Dermis blood vessel endothelial cell (primary cell): ENCODE measurements at places on chromosomes 5 and 9. TPM values are rescaled to one million over a fixed set of nuclear protein-coding genes. Genes with fewer than 3 reads are reported as not detected.
A peak's percentile ranks its signal among the peaks of the same experiment; 100 is the strongest.

- no peak for DNase-seq
Observed at GRCh38 chr5:140190872-140191218, 15.9 kb downstream of the CYSTM1 start.

- DNase-seq: no peak
Observed at GRCh38 chr9:104301755-104302154, 202.3 kb upstream of the OR13F1 start.

Gene SLCO6A1
- total RNA-seq: not detected in 2 replicates

- DNase-seq: no peak
Observed at GRCh38 chr9:137689745-137690529, 71.1 kb downstream of the EHMT1 start.

DNA sequence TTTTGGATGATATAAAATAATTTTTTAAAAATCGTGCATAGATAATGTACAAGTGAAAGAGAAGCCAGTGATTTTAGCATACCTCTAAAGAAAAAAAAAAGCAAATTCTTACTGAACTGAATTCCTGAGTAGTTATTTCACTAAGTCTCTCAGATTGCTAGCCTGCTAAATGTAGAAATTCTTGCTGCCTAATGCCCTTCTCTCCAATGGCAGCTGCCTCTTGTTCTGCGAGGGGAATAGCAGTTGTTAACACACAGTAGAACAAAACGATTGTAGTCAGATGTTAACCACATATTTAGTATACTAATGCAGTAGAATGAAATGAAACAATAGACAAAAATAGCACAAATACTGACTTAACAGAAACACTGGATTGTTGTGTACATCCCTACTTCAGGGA lies 26.8 kb downstream of the SMAD5 start:
- DNase-seq: no peak

DNA sequence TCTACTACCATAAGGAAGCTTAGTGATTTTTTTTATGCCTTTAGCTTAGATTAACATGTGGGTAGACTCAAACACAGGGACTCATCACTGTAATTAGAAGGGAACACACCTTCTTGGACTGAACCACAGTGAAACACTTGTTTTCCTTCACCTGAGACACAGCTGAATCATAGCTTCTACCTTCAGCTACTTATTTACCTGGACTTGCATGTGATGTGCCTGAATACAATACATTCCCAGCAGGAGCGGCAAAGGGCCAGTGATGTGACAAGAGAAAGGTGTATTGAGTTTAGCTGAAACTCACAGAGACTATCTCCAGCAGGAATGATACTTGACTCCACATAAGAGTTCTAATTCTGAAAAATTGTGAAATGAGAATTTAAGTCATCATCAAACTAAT lies 37.8 kb downstream of the GRAMD2B start:
- no peak for DNase-seq

Gene NR5A1
- not detected in 2 replicates for total RNA-seq

DNA sequence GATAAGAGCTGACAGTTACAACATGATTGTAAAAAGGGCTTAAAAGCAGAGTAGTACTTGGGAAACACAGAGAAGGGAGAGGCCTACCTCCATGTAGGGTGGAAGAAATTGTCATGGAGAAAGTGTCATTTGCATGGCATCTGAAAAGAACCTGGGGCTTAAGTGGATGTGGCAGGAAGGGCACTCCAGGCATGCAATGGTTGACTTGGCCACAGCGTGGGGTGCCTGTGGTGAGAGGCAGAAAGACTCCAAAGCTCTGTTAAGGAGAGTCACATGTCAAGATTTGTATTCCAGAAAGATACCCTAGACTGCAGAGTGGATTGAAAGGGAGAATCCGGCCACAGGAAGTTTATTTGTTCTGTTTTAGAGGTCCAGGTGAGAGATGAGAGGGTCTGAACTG lies 2.4 kb downstream of the POLR3G start:
- peak; percentile 52 for DNase-seq

DNA sequence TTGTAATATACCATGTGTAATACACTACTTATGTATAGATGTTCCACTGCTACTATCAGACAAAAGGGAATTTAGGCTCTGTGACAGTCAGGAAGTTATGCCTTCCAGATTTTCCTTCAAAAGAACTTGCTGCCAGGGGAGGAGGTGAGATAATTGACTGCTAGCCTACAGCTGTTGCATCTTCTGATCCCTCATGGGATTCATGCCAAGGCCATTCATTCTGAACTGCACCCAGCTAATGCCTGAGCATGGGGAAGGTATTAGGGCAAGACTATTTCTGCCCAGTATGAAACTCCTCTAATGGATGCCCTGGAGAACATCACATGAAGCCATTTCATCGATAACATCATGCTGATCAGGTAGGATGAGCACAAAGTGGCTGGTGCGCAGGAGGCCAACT lies 746.5 kb upstream of the ZNF608 start:
- peak; percentile 1 for DNase-seq

DNA sequence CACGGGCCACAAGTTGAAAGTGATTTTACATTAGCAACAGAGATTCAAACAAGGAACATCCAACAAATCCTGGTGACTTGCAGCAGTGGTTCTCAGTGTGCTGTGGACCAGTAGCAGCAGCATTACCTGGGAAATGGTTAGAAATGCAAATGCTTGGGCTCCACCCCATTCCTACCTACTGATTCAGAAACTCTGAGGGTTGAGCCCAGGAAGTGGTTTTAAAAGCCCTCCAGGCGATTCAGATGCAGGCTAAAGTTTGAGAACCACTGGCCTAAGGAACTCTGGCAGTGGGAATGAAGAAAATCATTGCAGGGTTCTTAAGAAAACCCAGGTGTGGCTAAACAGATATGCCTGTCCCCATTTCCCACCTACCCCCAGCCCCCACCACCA lies 398.8 kb downstream of the ENC1 start:
- DNase-seq: no peak

GRCh38 chr9:37311938-37312708 lies 110.4 kb upstream of the GRHPR start:
- no peak for DNase-seq

Gene GRAMD2B
- 7.3 and 13.9 TPM in 2 replicates for total RNA-seq

DNA sequence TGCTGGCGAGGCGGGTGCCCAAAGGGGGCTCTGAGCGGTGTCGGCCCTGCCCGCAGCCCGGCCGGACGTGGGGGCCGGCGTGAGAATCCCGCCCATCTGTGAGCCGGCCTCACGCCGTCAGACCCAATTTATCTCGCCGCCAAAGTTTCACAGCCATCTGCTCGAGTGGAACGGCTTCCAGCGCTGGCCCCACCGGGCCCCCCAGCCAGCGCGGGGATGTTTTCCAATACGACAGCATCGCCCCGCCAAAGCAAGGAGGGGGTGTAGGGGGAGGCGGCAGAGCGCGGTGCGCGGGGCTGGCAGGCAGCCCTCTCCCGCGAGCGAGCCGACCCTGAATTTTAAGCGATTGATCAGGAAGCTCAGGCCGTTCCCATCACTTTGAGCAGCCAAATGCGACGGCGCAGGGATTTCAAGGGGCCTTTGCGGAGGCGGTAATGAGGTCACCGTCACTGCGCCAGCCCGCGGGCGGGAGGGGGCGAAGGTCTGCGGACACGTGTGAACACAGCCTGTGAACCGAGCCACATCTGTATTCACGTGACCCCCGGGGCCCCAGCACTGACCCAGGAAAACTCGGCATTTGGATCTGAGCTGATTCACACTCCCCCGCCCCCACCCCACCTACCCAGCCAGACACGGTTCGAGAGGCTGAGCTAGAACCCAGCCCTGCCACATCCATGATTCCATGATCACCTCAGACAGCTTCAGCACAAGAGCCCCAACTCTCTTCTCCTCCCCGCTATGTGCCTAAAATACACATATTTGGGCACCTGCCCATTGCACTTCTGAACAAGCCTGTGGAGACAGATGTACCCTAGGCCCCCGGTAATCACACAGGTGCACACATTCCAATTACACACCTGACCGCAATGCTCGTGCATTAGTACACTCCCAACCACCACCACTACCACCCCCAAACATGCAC lies 47.8 kb upstream of the PSD2 start:
- peak; percentile 43 for DNase-seq
